ENCODE measurements at places on chromosomes 7 and 10.

- no peak for DNase-seq
Observed at GRCh38 chr7:102991540-102992214, 78.9 kb downstream of the LRRC17 start.

DNA sequence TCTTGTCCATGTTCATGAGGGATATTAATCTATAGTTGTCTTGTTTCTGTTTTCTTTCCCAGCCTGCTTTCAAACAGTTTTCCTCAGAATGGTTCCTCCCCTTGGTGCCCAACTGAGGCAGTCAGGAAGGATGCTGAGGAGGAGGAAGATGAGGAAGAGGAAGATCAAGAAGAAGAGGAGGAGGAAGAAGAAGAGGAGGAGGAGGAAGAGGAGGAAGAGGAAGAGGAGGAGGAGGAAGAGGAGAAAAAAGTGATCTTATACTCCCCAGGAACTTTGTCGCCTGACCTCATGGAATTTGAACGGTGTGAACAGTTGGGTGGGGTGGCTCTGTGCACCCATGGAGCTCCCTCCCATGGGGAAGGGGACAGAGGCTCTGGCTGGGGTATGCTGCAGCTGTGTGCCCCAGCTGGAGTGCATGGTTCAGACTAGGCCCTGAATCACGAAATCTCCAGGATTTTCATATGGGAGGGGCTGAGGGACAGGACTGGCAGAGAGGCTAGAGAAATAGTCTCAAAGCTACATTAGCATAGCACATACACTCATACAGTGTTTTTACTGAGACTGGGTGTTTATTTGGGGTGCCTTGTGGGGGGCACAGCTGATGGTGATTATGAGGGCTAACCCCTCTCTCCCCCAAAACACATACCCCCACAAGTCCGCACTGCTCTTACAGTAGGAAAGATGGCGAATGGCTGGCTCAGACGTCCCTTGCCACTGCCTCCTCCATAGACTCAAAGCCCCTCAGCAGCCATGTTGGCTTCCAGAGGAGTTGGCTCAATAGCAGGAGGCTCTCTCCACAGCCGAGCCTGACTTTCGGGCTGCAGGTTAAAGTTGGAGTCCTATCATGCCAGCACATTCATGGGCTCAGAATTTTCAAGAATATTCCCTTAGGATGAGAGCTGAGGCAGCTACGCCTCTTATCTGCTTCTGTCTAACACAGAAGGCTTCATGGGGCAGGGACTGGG, 11.9 kb downstream of the STRA8 start:
- no peak for DNase-seq

DNA sequence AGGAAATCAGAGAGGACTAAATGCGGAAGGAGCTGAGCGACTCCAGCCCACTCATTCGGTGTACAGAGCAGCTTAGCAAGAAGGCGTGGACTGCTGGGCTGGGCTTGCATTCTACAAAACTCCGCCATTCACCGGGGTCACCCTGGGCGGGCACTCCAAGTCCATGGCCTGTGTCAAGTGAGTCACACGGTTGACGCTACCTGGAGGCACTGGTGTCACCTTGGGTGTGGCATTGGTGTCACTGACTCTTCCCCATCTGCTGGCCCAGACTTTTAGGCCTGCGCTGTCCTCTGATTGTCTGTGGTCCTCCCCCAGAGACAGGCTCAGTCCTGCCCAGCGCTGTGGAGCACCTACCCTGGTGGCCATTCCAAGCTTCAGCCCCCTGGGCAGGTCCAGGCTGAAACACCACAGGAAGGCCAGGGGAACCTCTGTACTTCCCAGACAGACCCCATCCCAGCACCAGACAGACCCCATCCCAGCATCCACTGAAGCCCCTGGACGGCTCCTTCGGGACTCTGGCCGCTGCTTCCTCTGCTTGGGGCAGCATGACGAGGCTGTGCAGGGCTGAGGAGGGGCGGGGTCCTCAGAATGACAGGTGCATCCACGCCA, 30.6 kb upstream of the CNPY1 start:
- DNase-seq: no peak

- DNase-seq: no peak
Observed at GRCh38 chr7:155764438-155764793, 47.8 kb downstream of the SHH start.

DNA sequence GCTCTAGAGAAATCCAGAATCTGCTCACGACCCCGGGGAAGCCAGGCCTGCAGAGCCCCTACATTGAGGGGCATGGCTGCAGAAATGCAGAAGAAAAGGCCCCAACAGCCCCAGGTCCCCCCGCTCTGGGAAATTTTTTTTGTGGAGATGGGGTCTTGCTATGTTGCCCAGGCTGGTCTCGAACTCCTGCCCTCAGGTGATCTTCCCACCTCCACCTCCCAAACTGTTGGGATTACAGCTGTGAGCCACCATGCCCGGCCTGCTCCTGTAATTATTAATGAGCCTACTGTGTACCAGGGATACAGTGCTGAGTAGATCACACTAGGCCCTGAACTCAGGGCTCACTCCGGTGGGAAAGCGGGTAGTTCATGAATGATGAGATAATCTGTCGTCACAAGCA, 29.9 kb downstream of the TNRC18 start:
- DNase-seq: no peak

DNA sequence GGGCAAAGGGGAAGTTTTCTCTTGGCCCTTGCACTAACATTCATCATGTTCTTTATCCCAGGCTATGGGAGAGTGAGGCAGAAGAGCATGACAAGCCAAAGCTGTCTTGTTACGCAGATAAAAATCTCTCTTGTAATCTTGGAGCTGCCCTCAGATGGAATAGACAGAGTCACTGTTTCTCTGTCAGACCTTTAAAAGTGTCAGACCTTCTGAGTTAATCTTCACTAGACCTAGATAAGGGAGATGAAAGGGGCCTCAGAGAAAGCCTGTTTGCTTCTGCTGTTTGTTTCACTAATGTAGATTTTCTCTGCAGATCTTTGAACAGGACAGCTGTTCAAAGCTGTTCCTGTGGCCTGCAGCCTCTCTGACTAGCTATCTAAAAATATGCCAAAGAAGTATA, 112.9 kb downstream of the KIF20B start:
- no peak for DNase-seq

DNA sequence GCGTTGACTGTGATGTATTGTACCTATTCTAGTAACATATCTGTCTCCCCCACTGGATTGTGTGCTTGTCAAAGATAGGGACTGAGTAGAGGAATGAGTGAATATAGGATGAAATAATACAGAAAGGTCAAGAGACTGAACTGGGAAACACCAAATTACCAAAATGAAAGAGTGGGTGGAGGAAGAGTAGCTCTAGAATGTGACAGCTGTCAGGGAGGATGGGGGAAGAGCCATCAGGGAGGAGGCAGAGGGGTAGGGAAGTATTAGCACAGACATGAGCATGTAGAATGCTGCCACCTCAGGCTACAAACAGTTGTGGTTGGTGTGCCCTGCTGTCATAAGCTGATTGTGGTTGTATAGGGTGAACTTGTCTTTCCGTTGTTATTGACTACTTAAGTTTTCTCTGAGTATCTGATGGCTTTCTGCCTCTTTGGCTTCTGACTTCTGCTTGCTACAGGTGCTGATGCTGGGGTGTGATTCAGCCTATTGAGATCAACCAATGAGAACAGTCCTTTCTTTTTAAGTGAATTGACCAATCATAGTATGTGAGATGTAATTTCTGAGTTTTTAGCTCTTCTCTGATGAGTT, 5.6 kb downstream of the CCSER2 start:
- DNase-seq: no peak

- DNase-seq: no peak
Observed at GRCh38 chr7:101746314-101746713, 71.1 kb upstream of the CUX1 start.

GRCh38 chr10:66586073-66586472, 339.8 kb upstream of the LRRTM3 start:
- no peak for DNase-seq
